NCI-H1417 treated with DMSO at 0.1 percent for 48 hours (cell line): ENCODE measurements at places on chromosomes 4 and X.

DNA sequence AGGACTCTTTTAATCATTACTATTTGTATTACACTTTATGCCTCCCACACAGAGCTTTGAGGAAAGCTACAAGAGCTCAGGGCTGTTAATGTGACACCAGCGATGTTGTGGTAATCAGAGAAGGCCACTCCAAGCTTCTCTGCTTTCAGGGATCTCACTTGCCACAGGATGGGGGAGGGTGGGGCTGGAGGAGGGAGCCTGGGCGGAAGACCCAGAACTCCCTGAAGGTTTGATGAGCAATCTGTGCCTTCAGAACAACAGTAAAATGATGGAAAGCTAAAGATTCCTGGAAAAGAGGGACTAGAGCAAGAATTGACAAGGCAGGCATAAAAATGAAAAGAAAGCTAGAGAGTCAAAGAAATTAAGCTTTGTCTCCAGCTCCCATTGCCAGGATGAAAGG lies 75.6 kb downstream of the MAML3 start:
- no peak for DNase-seq

DNA sequence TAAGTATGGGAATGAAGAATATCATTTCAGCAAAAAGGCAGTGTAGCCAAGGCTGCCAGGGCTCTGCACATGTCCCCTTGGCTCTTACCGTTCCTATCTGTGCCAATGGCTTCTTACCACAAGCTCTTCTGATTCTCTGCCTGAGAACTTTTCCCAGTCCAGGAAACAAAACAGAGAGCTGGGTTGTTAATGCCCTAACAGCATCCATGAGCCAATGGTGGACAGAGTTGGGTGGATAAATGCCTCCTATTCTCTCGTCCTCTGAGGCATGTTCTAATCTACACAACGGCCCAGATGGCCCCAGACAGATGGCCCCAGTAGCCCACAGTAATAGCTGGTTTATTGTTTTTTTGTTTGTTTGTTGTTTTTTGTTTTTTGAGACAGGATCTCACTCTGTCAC lies 28.0 kb downstream of the SCD5 start:
- DNase-seq: no peak

GRCh38 chrX:13219991-13220764 lies 99.7 kb downstream of the ATXN3L start:
- DNase-seq: no peak

DNA sequence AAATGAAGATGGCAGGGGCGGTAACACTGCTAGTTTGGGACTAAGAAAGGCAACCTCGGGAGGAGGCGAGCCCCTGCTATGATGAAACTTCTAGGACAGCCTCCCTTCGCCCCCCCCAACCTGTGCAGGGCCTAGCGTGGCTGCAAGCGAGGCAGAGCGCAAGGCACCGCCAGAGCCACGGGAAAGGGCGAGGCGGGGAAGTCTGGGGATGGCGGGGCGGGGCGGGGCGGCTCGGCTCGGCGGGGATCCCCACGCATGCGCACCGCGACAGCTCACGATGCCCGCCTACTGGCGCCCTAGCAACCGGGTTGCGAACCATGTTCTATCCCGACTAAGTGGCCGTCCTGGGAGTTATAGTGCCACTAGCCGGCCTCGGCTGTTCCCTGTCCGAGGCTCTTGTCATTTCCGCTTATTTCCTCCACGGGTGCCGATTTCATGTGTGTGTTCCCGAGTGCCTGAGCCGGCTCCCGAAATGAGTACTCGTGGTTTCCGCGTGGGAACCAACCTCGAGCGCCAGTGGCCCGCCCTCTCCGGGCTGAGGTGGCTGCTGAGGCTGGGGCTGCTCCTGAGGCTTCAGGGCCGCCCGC lies 28.7 kb upstream of the RBMX start:
- DNase-seq: no peak

DNA sequence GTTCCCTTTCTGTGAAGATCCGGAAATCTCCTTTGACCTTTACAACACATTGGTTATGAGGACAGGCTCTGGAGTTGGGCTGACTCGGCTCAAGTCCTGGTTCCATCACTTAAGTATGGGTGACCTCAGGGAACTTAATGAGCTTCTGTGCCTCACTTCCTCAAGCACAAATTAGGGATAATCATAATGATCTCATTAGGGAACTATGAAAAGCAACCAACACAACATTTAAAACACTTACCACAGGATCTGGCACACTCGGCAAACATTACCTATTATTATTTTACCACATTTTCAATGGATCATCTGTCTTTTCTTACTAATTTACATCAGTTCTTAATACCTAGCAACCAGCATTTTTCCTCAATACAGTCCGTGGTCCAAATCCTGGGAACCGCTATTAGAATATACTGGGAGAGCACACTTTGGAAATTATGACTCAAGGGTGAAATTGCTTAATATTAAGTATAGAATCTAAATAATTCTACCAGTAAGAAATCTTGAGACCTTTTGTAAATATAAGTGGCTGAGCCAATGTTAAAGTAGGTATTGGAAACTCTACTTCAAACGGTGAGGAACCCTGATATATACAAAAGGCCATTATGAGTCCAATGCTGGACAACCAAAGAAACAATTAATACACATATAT lies 19.6 kb downstream of the ADGRA3 start:
- DNase-seq: no peak

DNA sequence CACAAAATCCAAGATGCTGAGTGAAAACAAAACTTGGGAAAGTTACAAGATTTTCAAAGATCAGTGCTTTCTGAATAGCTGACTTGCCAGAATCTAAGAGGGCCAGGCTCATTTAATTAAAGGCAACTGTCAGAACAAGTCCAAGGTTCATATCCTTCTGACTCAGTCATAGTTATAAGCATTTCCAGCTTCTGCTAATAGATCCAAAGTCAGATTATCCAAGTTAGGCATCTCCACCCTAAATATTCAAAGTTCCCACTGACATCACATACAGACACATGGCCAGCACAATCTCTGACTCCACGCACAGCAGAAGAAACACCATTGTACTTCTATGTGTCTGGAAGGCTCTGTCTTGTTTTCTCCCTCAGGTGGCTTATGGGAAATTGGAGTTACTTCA lies 41.8 kb downstream of the GASK1B start:
- DNase-seq: no peak

- no peak for DNase-seq
Observed at GRCh38 chr4:121270389-121270788, 106.3 kb upstream of the TNIP3 start.

DNA sequence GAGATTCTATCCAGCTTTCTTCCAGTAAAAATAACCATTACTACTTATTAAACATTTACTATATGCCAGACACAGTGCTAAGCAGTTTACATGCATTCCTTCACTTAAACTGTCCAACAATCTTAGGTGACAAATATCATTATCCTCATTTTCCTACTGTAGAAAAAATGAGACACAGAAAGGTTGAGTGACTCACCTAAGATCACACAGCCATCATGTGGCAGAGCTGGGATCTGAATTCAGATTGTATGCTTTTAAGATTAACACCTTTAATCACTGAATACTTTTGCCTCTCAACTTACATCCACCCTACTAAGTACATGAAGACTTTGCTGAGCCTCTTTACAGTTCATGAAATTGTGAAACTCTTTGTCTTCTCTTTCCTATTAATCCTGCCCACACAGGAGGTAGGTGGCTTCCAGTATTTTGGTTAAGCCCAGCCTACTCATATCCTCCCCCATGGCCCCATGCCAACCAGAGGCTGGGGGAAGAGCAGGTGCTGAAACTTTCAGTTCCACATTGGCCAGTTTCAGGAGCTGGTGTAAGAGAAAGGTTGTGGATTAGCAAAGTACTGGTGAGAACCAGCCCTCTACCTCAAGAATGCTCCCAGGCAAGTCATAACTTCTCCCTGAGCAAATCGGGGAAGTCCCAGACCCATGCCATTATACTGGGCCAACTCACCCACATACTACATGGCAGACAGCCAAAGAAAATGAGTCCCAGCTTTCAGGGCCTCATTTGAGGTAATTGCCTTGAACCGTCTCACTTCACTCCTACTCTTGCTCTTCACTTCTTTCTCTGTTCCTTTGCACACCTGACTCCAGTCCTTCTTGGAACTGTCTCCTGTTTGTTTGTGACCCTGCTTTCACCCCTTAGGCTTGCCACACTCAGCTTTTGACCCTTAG lies 211.1 kb downstream of the GUCY2F start:
- no peak for DNase-seq
